ENCODE measurements at places on chromosomes 6 and 20. TPM values are rescaled to one million over a fixed set of nuclear protein-coding genes. Genes with fewer than 3 reads are reported as not detected.

DNA sequence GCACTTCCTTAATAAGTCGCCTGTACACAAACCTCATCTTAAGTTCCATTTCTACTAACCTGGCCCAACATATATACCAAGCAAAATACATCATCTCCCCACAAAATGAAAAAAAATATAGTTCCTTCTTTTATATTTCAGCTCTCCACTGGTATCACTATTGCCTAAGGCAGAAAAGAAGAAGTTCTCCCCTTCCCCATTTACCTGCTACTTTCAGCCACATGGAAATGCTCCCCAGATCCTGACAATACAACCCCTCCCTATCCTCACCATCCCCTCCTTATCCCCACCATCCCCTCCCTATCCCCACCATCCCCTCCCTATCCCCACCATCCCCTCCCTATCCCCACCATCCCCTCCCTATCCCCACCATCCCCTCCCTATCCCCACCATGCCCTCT, 175.7 kb downstream of the LINC00237 start:
- no peaks in the 10 kb centered on the region for H3K36me3 ChIP-seq
- no peaks in the 10 kb centered on the region for H3K4me1 ChIP-seq
- no peaks in the 10 kb centered on the region for H3K27me3 ChIP-seq

DNA sequence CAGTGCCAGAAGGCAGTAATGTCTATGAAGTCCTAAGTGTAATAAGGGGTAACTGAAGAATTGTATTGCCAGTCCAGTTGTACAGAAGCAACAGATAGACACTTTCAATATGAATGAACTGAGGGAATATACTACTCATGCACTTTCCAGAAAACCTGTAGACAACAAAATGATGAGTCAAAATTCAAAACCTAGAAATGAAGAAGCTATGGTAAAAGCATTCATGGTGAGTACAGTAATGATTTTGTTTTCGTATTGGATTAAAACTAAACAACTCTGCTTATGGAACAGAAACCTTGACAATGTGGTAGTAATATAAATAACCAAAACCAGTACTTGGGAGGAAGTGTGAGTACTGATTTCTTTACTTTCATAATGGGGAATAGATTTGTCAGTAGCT, 35.0 kb downstream of the ARMC2 start:
- no peak overlapping the region for H3K27ac ChIP-seq
- H3K4me3 ChIP-seq = no peak overlapping the region
- H3K27me3 ChIP-seq = no peaks in the 10 kb centered on the region
- no peaks in the 10 kb centered on the region for H3K4me1 ChIP-seq

- H3K36me3 ChIP-seq = no peaks in the 10 kb centered on the region
- H3K4me3 ChIP-seq = no peak overlapping the region
- H3K4me1 ChIP-seq = peaks cover 4% of the 10 kb centered on the region
- no peak overlapping the region for H3K27ac ChIP-seq
- no peaks in the 10 kb centered on the region for H3K27me3 ChIP-seq
These were observed 252.0 kb downstream of the HIVEP2 start for GRCh38 chr6:142692942-142693341.

XKR7 gene
- not detected for total RNA-seq

GRCh38 chr20:63431944-63432343, 40.5 kb downstream of the KCNQ2 start:
- H3K4me3 ChIP-seq = no peak overlapping the region
- no peaks in the 10 kb centered on the region for H3K27me3 ChIP-seq
- no peak for DNase-seq
- peaks cover 8% of the 10 kb centered on the region for H3K4me1 ChIP-seq

Measured in CD8-positive, alpha-beta memory T cell (primary cell).